ENCODE measurements at places on chromosomes 7 and 10.

DNA sequence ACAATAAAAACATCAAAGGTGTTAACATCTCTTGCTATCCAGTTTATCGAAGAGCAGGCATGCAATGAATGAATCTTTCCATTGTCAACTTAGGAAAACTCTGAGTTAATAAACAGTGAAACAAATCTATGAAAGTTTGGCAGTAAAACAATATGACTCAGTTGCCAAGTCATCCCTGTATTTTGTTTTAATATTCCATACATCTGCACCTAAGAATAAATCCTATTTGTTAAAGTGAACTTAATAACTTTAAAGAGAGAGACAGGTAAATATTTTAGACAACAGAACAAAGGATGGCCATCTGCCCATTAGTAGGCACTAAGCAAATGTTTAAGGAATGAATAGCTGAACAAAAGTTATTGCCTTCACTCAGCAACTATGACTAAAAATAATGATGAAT, 700.5 kb upstream of the CELF2 start:
- DNase-seq, result no peak

- no peak for DNase-seq
Observed at GRCh38 chr7:142337054-142338001, 79.5 kb upstream of the PRSS58 start.

GRCh38 chr10:18689498-18689897, 30.3 kb downstream of the ARL5B start:
- DNase-seq, result no peak

DNA sequence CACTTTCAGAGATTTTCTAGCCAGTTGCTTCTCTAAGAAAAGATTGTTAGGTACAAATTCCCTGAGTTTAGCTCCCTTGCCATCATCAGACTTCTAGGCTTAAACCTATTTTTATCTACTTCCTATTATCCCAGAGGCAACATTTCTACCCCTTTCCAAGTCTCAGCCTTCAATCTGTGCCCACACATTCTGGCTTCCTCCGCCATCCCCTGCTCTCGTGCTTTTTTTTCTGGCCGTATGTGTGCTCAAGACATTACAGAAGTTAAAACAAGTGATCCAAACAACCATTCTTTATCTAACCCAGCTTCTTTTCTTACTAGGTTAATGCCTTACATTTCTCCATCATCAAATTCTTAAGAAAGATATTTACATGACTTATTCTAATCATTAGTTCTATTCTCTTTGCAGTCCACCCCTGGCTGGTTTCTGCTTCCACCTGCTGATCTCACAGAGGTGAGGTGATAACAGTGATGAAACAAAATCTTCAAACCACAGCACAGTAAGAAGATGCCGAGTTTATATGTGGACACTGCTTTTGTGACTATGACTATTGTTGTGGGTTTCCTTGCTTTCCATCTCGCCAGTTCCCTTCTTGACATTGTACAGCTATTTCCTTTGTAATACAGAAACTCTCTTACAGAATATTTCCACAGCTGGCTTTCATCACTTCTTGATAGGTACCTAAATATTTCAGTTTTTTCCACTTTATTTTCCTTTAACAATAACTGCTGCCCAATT, 18.3 kb upstream of the CDK6 start:
- peak; percentile 54 for DNase-seq

DNA sequence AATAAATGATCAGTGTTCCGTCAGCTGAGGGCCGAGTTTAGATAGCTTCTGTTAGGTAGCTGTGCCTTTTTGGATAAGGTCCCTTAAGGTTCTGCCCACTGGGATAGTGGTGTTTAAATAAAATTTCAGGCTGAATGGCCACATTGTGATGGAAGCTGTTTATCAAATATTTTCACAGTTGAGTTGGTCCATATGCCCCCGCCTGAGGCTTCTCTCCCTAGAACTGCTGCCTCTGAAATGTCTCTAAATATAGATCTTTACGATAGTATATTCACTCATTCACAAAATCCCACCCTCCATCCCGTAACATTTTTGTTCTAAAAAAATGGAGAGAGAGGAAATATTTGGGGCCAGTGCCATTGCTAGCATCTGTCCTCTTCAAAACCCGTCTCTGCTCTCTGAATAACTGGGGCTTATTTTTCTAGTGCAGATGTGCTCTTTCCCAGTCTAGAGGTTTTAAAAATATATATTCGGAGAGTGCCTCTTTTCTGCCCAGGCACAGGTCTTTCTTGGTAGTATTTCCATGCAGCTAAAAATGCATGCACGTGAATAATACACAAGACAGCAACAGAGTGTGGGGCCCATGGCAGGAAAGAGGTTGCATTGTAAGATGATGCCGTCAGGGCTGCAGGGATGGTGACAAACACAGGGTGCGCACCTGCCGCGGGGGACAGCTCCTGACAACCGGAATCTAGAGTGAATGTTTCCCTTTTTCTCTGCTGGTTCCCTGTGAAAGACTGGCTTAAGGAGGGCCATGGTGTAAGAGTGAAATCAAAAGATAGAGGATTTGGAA, 105.4 kb upstream of the BTBD16 start:
- DNase-seq, result no peak

- peak; percentile 39 for DNase-seq
Observed at GRCh38 chr10:86644152-86644793, 10.1 kb upstream of the OPN4 start.

GRCh38 chr7:42924223-42924838, 7.6 kb downstream of the PSMA2 start:
- DNase-seq, result no peak

DNA sequence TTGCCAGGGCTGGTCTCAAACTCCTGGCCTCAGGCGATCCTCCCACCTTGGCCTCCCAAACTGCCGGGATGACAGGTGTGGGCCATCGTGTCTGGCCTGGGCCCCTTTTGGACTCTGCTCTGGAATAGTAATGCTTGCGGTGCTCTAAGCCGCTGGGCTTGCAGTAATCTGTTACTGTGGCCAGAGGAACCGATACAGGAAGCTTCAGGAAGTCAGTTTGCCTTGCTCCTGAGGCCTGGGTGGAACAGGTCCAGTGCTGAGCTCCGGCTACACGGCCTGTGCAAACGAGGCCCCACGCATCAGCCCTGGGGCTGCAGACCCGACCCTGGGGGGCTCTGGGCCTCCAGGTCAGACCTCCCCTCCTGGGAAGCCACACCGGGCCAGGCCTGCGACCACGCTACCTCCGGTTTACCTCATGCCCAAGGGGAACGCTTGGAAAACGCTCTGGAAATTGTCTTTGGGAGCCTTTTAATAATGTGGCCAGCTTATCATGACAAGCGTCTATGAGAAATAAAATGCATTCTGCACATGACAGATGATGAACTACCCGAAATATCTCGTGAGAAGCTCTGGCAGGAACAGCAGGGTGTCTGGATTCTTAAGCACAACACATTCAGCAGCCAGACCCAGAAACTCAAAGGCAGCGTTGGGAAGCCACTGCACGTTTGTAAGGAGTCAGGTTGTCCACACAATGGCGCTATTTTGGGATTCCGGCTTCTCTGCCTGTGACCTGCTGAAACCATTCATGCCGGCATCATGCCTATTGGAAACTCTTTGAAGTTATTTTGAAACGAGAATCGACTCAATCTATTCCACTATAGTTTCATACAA, 10.1 kb upstream of the ADAP1 start:
- DNase-seq, result no peak

- no peak for DNase-seq
Observed at GRCh38 chr10:77620731-77621130, 16.9 kb downstream of the KCNMA1 start.

GRCh38 chr10:92208157-92208720, 82.6 kb downstream of the CPEB3 start:
- no peak for DNase-seq

DNA sequence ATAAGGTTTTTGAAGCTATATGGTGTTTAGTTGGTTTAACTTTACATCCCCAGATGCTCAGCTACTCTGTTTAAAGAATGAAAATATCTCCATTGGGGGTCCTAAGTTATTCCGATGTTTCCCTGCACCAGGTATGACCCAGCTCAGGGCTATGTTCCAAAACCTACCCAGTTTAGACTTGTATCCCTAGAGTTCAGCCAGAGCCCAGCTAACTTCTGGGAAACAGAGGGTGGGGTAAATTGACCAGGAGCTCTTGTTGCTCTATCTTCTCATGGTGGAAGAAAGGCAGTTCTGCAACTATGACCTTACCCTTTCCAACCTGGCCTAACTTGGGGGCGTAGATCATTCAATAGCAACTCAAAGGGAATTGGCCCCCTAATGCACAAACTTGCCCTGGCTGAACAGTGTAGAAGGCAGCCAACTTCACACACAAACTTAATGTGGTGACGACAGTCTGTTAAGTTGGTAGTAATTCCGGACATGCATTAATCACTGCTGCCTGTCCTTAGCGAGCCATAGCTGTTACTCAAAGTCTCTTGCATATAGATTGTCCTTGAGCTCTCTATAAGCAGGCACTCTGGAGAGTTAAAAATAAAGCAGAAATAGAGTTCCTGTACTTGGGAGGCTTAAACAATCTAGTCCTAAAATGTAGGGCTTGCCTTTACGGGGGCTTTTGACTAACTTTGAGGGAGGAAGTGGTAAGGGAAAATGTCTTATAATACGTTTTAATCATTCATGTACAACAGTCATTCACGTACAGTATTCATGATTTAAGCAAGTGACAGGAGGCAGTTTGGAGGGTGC, 5.3 kb upstream of the ZNRF2 start:
- DNase-seq, result peak; percentile 46
